ENCODE measurements at places on chromosomes 16 and 17. TPM values are rescaled to one million over a fixed set of nuclear protein-coding genes. Genes with fewer than 3 reads are reported as not detected.

DNA sequence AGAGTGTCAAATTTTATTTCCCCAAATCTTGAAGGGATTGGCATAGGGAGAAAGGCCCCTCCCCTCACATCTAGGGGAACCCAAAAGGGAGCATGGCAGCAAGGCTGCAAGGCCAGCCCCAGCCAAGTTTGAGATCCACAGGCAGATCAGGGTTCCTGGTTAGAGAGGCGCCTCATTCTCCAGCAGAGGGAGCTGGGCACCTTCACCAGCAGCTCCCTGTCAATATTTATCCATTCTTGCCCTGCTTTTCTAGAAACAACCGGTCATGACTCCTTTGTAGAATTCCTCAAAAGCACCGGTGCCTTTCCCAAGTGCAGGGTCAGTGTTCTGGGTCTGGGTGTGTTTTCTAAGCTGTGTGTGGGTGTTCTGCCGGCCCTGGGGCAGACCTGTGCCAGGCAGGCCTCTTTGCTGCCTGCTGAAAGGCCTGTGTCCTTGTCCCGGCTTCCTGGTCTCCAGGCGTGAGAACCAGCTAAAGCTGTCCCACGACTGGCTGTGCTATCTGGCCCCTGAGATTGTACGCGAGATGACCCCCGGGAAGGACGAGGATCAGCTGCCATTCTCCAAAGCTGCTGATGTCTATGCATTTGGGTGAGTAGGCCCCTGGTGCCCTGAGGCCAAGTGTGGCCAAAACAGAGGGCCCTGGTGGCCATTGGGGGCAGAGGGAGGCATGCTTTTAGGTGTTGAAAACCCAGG, 21.2 kb upstream of the LGALS9 start:
- peak; percentile 74 for DNase-seq

- DNase-seq = no peak
Measured at GRCh38 chr17:34305606-34306005, 13.6 kb upstream of the CCL8 start.

DNA sequence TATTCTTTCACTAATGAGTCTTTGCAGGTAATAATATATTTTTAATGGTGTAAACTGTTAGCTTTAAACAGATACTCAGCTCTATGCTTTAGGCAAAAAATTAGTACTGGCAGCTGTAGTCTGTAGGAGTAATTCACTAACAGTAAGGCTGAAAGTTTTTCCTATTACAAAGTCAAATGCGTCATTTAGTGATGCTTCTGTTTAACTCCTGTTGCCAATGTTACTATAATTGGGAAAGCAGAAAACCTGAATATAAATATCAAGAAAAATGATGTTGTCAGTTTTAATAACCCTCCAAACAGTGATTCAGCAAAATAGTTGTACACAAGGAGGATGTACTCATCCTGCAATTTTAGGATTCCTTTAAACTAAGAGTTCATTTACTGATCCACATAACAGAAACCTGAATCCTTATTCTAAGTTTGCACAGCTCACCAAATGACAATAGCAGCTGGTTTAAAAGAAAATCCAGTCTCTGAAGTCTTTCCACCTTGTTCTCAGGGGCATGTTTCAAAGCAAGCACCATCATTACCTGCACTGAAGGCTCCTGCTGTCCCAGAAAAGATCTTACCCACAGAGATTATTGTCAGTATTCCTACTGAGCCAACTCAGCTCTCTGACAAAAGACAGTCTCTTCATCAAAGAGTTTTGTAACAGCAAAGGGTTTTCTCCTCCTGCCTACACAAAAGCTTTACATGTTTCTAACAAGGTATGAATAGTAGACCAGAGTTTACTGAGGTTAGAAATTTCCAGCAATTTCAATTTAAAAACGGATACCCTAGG, 4.2 kb downstream of the CDR2 start:
- no peak for DNase-seq

GRCh38 chr16:74862743-74863244, 88.2 kb upstream of the FA2H start:
- peak; percentile 83 for DNase-seq

DNA sequence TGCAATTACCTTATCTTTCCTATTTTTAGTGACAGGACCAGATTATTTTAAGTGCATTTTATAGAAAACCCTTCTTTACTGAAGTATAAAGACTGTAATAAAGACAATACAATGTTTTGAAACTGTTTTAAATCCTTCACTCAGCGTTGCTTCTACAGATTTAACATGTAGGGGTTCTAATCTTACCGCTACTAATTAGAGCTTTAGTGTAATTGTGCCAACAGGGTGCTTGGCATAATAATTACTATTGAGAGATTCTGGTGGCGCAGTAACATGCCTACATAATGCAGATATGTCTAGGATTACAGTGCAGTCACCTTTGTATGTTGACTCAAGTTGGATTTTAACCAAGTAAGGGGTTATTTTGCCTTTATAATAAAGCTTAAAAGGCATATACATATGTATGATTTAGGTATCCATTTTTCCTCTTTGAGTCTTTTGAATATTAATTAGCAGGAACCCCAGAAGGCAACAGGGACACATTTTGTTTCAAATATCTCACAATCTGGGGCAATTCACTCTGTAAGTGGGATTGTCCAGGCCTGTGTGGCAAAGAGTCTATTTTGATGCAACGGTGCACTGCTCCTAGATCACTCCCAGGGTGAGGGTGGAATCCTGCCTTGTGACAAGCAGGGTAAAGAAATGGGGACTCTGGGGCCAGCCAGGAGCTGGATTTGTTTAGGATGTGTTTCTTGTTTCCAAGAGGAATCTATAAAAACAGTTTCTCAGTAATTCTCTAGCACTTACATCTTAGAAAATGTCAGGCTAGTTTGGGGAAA, 604.7 kb upstream of the SALL1 start:
- no peak for DNase-seq

- peak; percentile 48 for DNase-seq
Measured at GRCh38 chr16:13767215-13767614, 152.7 kb upstream of the ERCC4 start.

DNA sequence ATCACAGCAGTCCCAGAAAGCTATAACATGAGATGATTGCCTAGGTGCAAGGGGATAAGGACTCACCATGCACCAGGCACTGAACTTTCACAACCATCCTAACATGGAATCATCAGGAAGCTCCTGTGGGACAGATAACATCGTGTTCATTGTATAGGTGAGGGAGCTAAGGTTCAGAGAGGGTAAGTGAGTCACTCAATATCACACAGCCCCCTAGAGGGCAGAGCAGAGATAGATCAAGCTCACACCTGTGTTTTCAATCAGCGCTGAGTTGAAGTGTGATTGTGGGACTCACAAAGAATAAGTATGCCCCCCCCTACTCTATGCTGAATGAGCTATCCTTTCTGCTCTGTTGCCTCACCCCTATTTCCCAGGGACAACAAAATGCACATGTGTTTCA, 377.7 kb upstream of the ERCC4 start:
- DNase-seq = no peak

DNA sequence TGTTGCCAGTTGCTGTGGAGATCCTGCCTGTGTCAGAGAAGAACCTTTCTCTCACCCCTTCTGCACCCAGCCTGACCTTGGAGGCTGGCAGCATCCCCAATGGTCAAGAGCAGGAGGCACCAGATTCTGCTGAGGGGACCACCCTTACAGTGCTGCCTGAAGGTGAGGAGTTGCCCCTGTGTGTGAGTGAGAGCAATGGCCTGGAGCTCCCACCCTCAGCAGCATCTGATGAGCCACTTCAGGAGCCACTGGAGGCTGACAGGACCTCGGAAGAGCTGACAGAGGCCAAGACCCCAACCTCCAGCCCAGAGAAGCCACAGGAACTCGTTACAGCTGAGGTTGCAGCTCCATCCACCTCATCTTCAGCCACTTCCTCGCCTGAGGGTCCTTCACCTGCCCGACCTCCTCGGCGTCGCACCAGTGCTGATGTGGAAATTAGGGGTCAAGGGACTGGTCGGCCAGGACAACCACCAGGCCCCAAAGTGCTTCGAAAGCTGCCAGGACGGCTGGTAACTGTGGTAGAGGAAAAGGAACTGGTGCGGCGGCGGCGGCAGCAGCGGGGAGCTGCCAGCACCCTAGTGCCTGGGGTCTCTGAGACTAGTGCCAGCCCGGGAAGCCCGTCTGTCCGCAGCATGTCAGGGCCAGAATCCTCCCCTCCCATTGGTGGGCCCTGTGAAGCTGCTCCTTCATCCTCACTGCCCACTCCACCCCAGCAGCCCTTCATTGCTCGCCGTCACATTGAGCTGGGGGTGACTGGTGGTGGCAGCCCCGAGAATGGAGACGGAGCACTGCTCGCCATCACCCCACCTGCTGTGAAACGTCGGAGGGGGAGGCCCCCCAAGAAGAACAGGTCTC, 10.2 kb upstream of the PHKG2 start:
- DNase-seq = no peak

GRCh38 chr17:39002991-39003715, 36.0 kb upstream of the FBXO47 start:
- no peak for DNase-seq

- DNase-seq = no peak
Measured at GRCh38 chr16:24146518-24146917, 109.6 kb upstream of the CACNG3 start.

GRCh38 chr17:34565713-34566112, 13.7 kb upstream of the TMEM132E start:
- no peak for DNase-seq

GRCh38 chr17:4999430-5000093, 1.8 kb downstream of the KIF1C start:
- DNase-seq = no peak

DNA sequence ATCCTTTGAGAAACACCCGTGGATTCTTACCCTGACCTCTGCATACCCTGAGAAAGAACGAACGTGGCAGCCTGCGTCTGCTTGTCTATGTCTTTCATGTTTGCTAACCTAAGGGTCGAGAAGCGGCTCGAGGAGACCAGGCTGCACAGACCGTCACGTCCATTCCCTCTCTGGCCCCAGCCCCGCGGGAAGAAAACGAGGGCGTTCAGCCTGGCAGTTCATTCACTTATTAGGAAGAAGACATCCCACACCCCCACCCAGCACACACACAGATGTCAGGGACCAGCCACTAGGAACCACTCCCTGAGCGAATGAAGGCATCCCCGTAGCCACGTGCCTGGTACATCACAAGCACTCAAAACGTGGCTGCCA, 655 bp upstream of the MTHFSD start:
- no peak for DNase-seq

DNA sequence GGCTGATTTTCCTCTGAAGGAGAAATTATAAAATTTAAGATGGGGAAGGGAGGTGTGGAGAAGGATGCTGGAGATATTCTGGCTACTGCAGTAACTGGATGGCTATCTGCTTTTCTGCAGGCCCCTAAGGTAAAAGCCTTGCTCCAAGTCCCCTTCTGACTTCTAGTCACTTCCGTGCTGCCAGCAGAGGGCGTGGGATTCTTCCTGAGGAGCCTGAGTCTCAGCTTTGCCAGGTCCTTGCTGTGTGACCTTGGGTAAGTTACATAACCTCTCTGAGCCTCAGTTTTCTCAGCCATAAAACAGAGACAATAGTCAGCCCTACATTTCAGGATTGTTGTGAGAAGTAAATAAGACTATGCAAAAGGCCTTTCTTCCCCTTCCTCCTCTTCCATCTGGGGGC, 24.3 kb upstream of the TMEM220 start:
- DNase-seq = peak; percentile 78

- DNase-seq = no peak
Measured at GRCh38 chr17:68314916-68315535, 23.7 kb downstream of the ARSG start.

DNA sequence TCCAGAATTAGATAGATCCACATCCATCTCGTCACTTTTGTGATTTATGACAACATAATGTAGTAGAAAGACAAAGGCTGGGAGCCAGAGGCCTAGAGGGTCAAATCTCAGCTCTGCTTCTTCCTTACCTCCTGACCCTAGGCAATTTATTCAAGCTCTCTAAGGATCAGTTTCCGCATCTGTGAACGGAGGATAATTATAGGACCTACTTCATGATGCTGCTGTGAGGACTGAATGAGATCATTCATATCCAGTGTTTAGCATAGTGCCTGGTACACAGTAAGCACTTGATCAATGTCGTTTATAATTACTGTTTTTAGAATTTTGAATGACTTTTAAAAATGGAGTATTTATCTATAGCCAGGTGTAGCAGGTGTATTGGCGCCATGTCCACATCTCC, 128.4 kb downstream of the SHISA9 start:
- DNase-seq = no peak

GRCh38 chr17:72222661-72223380, 102.0 kb downstream of the SOX9 start:
- DNase-seq = no peak

GRCh38 chr16:89275837-89276720, 58.6 kb downstream of the ZNF778 start:
- DNase-seq = no peak

DNA sequence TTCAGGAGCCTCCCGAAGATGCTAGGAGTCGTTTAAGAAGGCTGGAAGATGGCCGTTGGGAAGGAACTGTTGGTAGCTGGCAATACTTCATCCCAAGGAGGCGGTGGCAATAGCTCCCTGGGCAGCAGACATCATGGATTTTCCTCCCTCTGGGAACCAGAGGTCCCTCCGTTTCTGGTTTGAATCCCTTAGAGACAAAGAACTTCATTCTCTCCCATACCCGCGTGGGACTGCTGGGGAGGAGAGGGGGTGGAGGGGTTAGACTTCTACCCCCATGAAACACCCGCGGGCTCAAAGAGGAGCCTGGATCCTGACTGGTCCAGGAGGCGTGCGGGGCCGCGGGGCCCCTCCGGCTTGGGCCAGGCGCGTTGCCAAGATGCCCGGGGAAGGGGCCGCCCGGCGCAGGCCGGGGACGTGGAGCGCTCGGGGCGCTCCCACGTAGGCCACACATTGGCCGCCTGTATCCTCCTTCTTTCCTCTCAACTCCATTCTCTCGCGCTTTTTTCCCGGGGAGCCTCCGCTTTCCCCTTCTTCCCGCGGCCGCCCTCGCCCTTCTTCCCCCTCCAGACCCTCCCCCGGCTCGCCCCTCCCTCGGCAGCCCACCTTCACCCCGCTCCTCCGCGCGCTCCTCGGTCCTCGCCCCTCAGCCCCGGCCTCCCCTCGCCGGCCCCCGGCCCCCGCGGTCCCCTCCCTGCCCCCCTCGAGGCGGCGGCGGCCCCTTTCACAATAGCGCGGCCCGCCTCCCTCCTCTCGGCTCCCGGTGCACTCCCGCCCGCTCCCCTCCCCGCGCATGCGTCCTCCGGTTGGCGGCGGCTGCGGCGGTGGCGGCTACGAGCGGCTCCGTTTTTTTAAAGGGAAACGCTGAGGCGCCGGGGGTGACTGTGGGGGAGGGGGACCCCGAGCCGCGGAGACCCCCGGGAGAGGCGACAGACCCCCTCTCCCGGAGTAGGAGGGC, at the start of gene MSL1:
Gene MSL1 (plus strand): TSS at position 791 of the 955 bp plus-strand sequence. CDS start 642 bp downstream, outside the sequence.
- peak; percentile 88 for DNase-seq

- DNase-seq = no peak
Measured at GRCh38 chr17:38750044-38750311, 1.8 kb upstream of the PCGF2 start.

GRCh38 chr16:27228045-27228444, 24.7 kb downstream of the KDM8 start:
- no peak for DNase-seq

The NPIPB2 gene
- total RNA-seq = 4.5 TPM

The DNAH9 gene
- total RNA-seq = not detected

The SMIM22 gene
- not detected for total RNA-seq

The CCDC200 gene
- total RNA-seq = not detected

The HCRT gene
- not detected for total RNA-seq

The EVPL gene
- total RNA-seq = 0.07 TPM

The HOXB7 gene
- 12.1 TPM for total RNA-seq

The C17orf78 gene
- total RNA-seq = not detected

The TMIGD1 gene
- not detected for total RNA-seq

The STARD3 gene
- 43.5 TPM for total RNA-seq

The HOXB4 gene
- 6.6 TPM for total RNA-seq

The NACA2 gene
- not detected for total RNA-seq

The TBX6 gene
- 1.8 TPM for total RNA-seq

The FZD2 gene
- 2.4 TPM for total RNA-seq

All from Karpas-422 (cell line).